Right lobe of liver (tissue), 6 donors: ENCODE measurements at places on chromosomes 6 and 20.

DNA sequence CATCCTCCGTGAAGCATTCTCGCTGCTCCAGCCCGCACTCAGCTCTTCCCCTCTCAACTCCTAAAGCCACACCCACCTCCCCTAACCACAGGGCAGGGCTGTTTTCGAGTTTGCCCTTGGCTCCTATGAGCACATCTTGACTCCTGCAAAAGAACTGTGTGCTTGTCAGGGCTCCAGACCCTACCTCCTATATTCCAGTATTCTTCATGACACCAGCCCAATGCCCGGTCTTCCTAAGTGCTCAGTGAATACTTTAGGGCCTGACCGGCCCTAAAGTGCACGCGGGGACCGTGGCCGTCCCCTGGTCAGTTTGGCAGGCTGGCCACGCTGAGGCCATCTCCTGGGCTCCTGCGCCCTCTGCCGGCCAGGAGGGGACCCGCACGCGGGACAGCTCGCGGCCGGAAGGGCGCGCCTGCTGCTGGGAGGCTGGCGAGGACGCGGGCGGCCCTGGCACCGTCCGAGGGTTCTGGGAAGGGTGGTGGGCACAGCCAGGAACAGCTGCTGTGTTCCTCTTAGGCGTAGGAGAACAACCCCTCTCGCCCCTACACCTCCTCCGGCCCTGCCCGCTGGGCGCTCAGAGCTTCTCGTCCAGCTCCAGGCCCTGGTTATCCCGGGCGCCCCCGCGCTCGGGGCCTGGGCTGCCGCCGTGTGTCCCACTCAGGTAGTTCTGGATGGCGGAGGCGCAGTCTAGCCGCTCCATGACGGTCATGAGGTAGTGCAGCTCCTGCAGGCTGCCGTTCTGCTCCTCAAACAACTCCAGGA is 11.0 kb downstream of the UNC5CL start:
- DNase-seq: peak; percentile 83

GRCh38 chr6:7247828-7248227 is 65.2 kb downstream of the SSR1 start:
- no peak for DNase-seq

DNA sequence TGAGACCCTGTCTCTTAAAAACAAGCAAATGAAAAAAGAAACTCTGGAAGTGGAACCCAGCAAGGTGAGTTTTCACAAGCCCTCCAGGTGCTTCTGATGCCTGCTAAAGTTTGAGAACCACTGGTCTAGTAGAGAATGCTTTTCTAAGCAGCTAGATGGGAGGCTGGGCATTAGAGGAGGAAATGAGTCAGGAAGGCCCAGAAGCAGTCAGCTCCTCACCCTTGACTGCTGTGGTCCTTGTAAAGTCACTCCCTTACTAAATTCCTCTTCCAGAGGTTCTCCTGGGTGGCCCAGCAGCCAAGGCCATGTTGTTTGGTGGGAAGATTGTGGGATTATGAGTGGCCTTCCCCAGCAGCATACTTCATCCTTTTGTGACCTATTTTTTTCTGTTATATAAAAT is 52.0 kb upstream of the FYN start:
- DNase-seq: no peak

DNA sequence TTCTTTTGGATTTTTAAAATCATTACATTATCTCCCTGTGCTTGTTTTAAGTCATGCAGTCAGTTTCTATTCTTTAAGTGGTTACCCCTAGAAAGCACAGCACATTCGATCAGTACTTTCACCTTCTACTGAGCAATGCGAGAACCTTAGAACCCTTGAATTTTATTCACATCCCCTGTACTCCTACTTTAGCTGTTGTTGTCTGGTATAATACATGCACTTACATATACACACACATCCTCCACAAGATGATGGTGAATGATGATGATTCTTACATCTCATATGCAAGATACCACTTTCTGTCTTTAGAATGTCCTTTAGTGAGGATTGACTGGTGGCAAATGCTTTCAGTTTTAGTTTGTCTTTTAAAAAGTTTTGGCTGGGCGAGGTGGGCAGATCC is 5.7 kb downstream of the CDC40 start:
- no peak for DNase-seq

GRCh38 chr6:100892693-100893092 is 11.6 kb upstream of the ASCC3 start:
- no peak for DNase-seq

- DNase-seq: no peak
Measured at GRCh38 chr6:80183019-80183795, 76.7 kb downstream of the BCKDHB start.

DNA sequence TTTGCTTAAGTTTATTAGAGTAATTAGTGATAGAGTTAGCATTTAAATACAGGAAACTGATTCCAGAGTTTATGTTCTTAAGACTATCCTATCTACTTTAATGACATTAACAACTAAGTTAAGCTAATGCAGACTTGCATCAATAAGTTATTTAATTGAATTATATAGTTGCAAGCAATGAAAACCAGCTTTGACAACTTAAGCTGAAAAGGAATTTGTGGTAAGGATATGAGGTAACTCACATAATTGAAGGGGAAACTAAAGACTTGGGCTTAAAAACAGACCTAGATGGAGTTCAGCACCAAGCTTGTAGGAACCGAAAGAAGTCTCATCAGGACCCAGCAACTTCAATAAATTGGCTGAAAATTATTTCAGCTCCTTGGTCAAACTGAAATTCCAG is 222.3 kb downstream of the IBTK start:
- DNase-seq: no peak

GRCh38 chr6:75421316-75422023 is 72.1 kb downstream of the FILIP1 start:
- DNase-seq: no peak

DNA sequence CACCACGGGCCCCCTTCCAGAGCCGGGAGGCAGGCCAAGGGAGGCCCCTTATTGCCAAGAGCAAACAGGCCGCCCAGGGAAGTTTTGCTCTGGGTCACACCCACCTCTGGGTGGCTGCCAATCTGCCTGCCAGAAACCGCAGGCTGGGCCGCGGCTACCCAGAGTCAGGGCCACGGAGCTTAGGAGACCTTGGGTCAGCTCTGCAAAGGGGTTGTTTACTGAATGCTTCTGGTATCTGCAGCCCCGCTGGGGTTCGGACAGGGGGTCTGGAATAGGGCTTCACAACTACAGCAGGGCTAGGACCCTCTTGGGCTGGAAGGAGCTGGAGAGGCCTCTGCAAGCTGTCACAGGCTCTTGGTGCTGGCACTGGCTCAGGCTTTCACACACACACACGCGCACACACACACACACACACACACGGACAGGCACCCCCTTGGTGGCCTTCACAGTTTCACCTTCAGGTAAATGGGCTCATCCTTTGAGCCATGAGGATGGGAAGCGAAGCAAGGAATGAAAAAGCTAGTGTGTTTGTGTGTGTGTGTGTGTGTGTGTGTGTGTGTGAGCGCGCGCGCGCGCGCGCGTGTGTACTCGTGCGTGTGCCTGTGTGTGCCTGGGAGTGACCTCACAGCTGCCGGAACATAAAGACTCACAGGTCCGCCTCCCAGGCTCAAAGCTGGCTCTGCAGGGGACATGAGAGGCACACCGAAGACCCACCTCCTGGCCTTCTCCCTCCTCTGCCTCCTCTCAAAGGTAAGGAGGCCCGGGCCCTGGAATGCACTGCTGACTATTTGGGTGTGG is at the start of gene CCN5:
Gene CCN5 (plus strand): TSS at position 669 of the 798 bp plus-strand sequence. CDS start 22 bp downstream, at position 691.
- DNase-seq: peak; percentile 76
